ENCODE measurements at places on chromosomes 1 and 21. TPM values are rescaled to one million over a fixed set of nuclear protein-coding genes. Genes with fewer than 3 reads are reported as not detected.

DNA sequence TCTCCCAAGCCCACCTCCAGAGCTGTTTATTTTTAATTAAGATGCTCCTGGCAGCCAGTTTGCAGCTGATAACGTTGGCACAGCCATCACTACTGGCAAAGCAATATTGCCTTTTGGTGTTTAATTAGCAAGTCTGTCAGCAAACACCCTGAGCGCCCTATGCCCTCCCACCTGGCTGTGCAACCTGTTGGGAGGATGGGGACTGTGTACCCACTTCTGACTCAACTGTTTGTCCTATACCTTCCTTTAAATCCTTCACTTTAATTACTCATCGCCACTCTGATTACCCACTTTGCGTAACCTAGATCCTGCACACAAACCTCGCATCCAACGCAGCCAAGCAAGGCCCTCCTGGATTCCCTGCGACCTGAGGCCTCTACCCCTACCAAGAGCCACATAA, 67.1 kb downstream of the BCAR3 start:
- peaks cover 51% of the 10 kb centered on the region for H3K36me3 ChIP-seq
- H3K4me3 ChIP-seq = no peak overlapping the region
- H3K4me1 ChIP-seq = peaks cover 51% of the 10 kb centered on the region
- no peaks in the 10 kb centered on the region for H3K27me3 ChIP-seq

The NDUFV3 gene
- total RNA-seq = 25.8 TPM

The CFAP107 gene
- total RNA-seq = not detected

- no peak overlapping the region for H3K4me3 ChIP-seq
- no peaks in the 10 kb centered on the region for H3K27me3 ChIP-seq
- H3K4me1 ChIP-seq = no peaks in the 10 kb centered on the region
- no peaks in the 10 kb centered on the region for H3K36me3 ChIP-seq
- no peak overlapping the region for H3K27ac ChIP-seq
- no peak for DNase-seq
These were observed 49.7 kb downstream of the KCNC4 start for GRCh38 chr1:110259770-110260169.

DNA sequence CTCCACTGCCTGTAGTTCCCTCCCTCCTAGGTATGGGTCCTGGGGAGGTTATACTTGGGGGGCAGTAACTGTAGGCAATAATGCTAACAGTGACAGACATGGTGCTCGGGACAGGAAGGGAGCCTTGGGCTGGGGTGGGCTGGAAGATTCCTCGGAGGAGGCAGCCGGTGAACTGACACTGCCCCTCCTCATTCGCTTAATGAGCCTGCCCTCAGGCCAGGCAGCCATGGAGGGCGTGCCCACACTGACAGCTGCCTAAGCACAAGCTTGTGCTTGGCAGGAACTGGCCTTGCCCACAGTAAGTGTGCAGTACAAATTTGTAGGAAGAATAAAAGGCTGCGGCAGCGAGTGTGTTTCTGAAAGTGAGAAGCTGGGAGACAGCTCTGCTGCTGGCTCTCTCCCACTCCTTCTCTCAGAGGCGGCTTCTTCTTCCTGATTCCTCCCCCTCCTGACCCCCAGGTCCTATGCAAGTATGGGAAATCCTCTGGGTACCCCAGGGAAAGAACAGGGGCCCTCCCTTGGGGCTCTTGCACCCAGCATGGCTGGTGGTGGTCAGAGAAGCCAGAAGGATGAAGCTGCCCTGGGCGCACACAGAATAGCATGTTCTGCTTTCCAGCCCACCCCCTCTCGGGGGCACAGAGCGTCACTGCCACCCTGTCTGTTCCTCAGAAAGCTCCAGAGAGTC, 23.6 kb downstream of the OPTC start:
- H3K27me3 ChIP-seq = peaks cover 12% of the 10 kb centered on the region
- H3K4me1 ChIP-seq = peaks cover 21% of the 10 kb centered on the region
- peak; percentile 64 for DNase-seq
- H3K4me3 ChIP-seq = no peak overlapping the region
- H3K36me3 ChIP-seq = no peaks in the 10 kb centered on the region

The SELENBP1 gene
- total RNA-seq = 29.6 TPM

GRCh38 chr1:1020000-1020404, at the start of gene AGRN:
Gene AGRN (plus strand): TSS chr1:1020120. CDS start chr1:1020173, 53 bp downstream.
- DNase-seq = peak; percentile 82
- peak within 1 kb of the TSS; percentile 80 for H3K4me3 ChIP-seq
- peaks cover 21% of the 10 kb centered on the region for H3K36me3 ChIP-seq
- peaks cover 15% of the 10 kb centered on the region for H3K4me1 ChIP-seq
- H3K27ac ChIP-seq = peak within 1 kb of the TSS; percentile 95

The ACOT11 gene
- 6.3 TPM for total RNA-seq

All from endodermal cell (in vitro differentiated cells).